Adrenal gland (tissue), 19 donors: ENCODE measurements at places on chromosomes 13 and 19. TPM values are rescaled to one million over a fixed set of nuclear protein-coding genes. Genes with fewer than 3 reads are reported as not detected.
A peak's percentile ranks its signal among the peaks of the same experiment; 100 is the strongest.

- no peaks in the 10 kb centered on the region for H3K36me3 ChIP-seq
- H3K27ac ChIP-seq = peak overlapping the region; percentile 80
- no peaks in the 10 kb centered on the region for H3K27me3 ChIP-seq
- DNase-seq = no peak
- H3K4me3 ChIP-seq = peak overlapping the region; percentile 90
These were observed 714 bp downstream of the NDFIP2 start for GRCh38 chr13:79481685-79482052.

Gene CLC
- not detected for total RNA-seq

DNA sequence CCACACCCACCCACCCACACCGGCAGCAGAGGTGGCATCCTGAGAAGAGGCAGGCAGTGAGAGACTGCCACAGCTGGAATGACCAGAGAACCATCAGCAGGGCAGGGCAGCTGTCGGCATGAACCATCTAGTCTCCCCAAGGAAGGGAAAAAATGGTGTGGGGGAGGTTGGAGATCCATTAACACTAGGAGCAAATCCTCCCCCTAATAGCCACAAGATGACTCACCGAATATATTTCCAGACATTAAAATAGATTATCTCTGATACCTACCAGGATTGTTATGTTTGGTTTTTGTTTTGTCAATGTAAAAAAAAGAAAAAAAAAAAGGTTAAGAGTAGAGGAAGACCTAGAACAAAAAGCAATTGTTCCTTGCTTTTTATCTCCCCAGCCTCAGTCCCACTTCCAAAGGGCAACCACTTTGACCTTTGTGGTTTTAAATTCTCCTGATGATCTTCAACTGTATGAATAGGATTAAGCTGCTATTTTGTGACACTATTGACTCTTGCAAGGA, 34.2 kb downstream of the THSD1 start:
- no peak overlapping the region for H3K27ac ChIP-seq
- DNase-seq = no peak
- H3K4me1 ChIP-seq = peaks cover 5% of the 10 kb centered on the region
- H3K27me3 ChIP-seq = no peaks in the 10 kb centered on the region
- H3K4me3 ChIP-seq = no peak overlapping the region
- no peaks in the 10 kb centered on the region for H3K36me3 ChIP-seq

Gene CASP14
- not detected for total RNA-seq

GRCh38 chr19:15666883-15667282, 6.0 kb upstream of the CYP4F12 start:
- no peaks in the 10 kb centered on the region for H3K4me1 ChIP-seq
- H3K4me3 ChIP-seq = no peak overlapping the region
- DNase-seq = no peak
- no peak overlapping the region for H3K27ac ChIP-seq

GRCh38 chr13:31824705-31825517, 85.6 kb downstream of the RXFP2 start:
- no peak overlapping the region for H3K27ac ChIP-seq
- no peak for DNase-seq
- no peak overlapping the region for H3K4me3 ChIP-seq
- no peaks in the 10 kb centered on the region for H3K36me3 ChIP-seq

DNA sequence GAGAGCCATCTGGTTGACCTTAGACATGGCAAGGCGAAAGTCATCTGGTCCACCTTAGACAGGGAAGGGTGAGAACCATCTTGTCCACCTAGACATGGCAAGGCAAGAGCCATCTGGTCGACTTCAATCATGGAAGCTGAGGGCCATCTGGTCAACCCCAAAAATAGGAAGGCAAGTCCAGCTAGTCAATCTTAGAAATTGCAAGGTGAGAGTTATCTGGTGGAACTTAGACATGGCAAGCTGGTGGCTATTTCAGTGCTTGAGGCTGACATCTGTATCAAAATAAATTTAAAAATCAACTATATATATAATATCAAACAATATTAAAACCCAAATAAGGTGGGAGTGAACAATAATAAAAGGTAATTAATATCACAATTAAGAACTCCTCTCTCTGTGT, 83.9 kb downstream of the ZNF726 start:
- no peaks in the 10 kb centered on the region for H3K4me1 ChIP-seq
- H3K4me3 ChIP-seq = no peak overlapping the region
- H3K27me3 ChIP-seq = no peaks in the 10 kb centered on the region
- no peak overlapping the region for H3K27ac ChIP-seq
- no peaks in the 10 kb centered on the region for H3K36me3 ChIP-seq
- DNase-seq = no peak

DNA sequence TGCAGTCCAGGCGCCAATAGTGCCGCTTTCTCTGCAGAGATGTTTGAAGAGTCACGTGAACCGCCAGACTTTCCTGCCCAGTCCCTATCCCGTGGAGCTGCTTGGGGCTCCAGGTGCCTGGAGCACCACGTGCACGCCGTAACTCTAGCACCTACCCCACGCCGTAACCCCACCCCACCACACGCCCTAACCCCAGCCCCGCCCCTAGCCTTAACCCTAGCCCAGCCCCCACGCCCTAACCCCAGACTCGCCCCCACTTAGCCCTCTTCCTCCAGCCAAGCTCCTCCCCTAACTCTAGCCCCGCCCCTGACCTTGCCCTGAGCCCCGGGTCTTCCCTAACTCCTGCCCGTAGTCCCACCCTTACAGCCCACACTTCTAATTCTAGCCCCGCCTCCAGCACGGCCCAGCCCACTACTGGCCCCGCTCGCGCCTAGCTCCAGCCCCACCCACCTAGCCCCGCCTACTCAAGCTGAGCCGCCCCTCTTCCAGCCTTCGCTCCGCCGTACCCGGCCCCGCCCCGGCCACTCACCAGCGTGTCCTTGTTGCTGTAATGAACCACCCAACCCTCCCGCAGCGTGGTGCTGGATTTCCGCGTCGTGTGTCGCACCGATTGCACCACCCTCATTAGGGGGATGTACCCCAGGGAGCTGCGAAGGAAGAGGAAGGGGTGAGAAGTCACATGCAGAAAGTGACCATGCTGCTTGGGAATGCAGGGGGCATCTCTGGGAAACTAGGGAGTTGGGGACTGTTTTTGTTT, 19.5 kb downstream of the PRKD2 start:
- no peaks in the 10 kb centered on the region for H3K4me1 ChIP-seq
- DNase-seq = peak; percentile 89
- H3K4me3 ChIP-seq = no peak overlapping the region
- no peak overlapping the region for H3K27ac ChIP-seq
- no peaks in the 10 kb centered on the region for H3K27me3 ChIP-seq

- H3K27ac ChIP-seq = no peak overlapping the region
- H3K4me3 ChIP-seq = no peak overlapping the region
- DNase-seq = peak; percentile 85
These were observed 26.5 kb downstream of the MAN2B1 start for GRCh38 chr19:12639901-12640613.

GRCh38 chr19:2270157-2270422, 11.9 kb downstream of the PEAK3 start:
- H3K27ac ChIP-seq = peak overlapping the region; percentile 100
- peaks cover 54% of the 10 kb centered on the region for H3K4me1 ChIP-seq
- H3K4me3 ChIP-seq = peak overlapping the region; percentile 97
- no peaks in the 10 kb centered on the region for H3K27me3 ChIP-seq

- no peaks in the 10 kb centered on the region for H3K36me3 ChIP-seq
- H3K4me1 ChIP-seq = no peaks in the 10 kb centered on the region
- H3K4me3 ChIP-seq = no peak overlapping the region
- no peak overlapping the region for H3K27ac ChIP-seq
These were observed 13.3 kb downstream of the TNFRSF19 start for GRCh38 chr13:23583491-23583890.

DNA sequence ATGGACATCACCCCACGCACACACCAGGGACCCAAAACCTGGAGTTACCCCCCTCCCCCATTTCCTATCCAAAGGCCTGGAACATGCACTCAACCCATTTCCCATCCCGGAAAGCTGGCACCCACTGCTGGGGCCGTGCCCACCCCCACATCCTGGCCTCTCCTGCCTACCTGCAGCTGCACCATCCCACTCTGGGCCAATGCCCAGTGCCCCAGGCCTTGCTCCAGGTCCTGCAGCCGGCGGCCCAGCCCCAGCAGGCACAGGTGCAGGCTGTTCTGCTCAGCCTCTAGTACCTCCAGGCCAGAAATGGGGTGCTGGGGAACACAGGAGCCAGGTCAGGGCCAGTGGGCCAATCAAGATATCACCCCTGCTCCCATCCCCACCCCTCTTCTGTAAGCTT, 1.7 kb downstream of the SYNE4 start:
- H3K36me3 ChIP-seq = no peaks in the 10 kb centered on the region
- peaks cover 7% of the 10 kb centered on the region for H3K4me1 ChIP-seq
- no peak overlapping the region for H3K27ac ChIP-seq
- H3K27me3 ChIP-seq = no peaks in the 10 kb centered on the region

DNA sequence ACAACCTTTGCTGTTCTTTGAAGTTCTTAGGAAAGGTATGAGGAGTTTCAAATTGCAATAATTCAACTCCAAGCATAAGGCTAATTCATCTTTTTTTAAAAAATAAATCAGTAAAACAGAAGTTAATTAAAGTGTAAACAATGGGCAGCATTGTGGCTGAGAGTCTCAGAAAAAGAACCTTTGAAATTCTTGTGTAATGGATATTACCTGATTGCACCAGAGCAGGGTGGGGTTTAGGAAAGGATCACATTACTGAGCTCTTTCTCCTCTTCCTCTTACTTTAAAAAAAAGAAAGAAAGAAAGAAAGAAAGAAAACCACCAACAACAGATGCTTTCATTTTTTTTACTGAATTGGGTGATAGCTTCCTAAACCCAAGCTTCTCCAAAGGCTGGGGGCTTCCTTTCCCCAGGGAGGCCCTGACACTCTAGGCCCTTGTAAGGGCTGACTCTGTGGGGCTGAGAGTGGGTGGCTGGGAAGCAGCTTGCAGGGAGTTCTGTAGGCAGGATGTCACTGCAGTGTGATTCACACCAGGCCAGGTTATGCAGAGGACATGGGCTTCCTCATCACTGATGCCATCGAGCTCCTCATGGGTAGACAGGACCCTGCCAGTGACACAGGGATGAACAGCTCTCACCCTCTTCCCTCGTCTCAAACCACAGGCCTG, 564.5 kb downstream of the FGF9 start:
- H3K27ac ChIP-seq = no peak overlapping the region
- no peaks in the 10 kb centered on the region for H3K4me1 ChIP-seq
- H3K4me3 ChIP-seq = no peak overlapping the region
- DNase-seq = peak; percentile 10

DNA sequence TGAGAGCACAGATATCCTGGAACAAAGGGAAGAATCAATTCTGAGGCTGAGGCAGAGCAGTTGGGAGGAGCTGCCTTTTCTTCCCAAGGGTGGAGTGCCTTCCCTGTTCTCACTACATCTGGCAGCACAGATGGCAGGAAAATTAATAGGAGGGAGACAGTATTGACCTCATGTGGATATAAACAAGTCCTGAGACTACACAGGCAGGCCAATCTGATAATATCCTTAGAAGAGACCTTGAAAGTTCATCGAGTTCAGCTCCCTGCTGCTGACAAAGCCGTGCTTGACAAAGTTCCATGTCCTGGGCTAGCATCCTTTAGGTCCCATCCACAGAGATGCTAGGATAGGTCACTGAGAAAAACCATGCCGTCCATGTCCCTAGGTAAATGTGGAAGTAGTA, 1451.5 kb downstream of the EFNB2 start:
- no peak overlapping the region for H3K4me3 ChIP-seq
- DNase-seq = peak; percentile 20
- H3K4me1 ChIP-seq = no peaks in the 10 kb centered on the region
- no peaks in the 10 kb centered on the region for H3K27me3 ChIP-seq
- no peak overlapping the region for H3K27ac ChIP-seq

DNA sequence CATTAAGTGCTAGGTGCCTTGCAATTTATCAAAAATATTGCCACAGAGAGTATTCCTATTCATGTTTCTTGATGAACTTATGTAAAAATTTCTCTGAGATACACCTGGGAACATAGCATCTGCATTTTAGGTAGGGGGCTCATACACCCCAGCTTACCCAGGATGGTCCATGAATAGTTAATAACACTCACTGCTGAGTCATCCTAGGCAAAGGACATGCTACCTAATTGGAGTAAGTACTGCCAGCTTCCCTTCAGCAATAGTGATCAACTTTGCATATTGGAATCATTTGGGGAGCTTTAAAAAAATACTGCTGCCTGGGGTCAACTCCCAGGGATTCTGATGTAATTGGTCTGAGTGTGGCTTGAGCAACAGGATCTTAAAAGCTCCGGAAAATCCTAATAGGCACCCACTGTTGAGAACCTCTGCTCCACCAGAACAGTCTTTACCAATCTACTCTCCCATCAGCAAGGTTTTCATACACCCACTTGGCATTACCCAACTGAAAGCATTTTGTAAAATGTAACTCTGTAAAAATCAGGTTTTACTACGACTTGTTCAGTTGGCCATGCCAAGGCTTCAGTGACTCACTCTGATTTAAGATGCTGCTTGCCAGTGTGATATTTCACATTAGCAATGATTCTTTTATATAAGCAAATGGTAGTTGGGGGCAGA, 67.2 kb upstream of the FNDC3A start:
- peak; percentile 49 for DNase-seq
- H3K4me3 ChIP-seq = no peak overlapping the region
- H3K27ac ChIP-seq = no peak overlapping the region
- H3K36me3 ChIP-seq = no peaks in the 10 kb centered on the region
- H3K4me1 ChIP-seq = peaks cover 12% of the 10 kb centered on the region

DNA sequence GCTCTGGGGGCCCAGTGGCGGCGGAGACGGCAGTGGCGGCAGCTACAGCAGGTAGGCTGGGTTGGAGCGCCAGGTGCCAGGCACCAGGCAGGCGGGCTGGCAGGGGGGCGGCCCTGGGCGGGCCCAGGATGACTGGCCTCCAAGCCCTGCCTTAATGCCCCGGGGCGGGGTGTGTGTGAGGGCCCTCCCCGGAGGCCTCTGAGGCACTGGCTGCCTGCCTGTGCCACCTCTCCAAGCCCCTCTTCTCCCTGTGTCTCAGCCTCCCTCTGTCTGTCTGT, at the start of gene KLK11:
KLK11 (minus strand) TSS at position 63 of the 278 bp plus-strand sequence. CDS start 985 bp downstream, outside the sequence.
- H3K36me3 ChIP-seq = no peaks in the 10 kb centered on the region
- no peak within 1 kb of the TSS for H3K27ac ChIP-seq
- no peak within 1 kb of the TSS for H3K4me3 ChIP-seq
- H3K27me3 ChIP-seq = peaks cover 12% of the 10 kb centered on the region

Gene KLK11
- not detected for total RNA-seq

DNA sequence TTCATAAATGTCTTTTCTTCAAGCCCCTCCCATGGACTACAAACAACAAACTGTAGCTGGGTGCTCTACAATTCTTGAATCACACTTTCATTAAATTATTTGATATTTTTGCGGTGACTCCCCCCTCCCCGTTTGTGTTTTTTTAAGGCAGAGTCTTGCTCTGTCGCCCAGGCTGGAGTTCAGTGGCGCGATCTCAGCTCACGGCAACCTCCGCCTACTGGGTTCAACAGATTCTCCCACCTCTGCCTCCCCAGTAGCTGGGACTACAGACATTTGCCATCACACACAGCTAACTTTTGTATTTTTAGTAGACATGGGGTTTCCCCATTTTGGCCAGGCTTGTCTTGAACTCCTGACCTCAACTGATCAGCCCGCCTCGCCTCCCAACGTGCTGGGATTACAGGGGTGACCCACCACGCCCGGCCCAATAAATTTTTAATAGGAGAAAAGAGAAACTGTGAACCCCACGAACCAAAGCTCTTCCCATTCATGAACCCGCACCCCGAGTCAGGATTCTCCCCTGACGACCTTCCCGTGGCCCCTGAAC, 703 bp downstream of the ZNF506 start:
- no peaks in the 10 kb centered on the region for H3K27me3 ChIP-seq
- DNase-seq = no peak
- H3K4me1 ChIP-seq = peaks cover 16% of the 10 kb centered on the region
- peak overlapping the region; percentile 88 for H3K4me3 ChIP-seq
- no peaks in the 10 kb centered on the region for H3K36me3 ChIP-seq

- no peaks in the 10 kb centered on the region for H3K27me3 ChIP-seq
- H3K4me1 ChIP-seq = peaks cover 6% of the 10 kb centered on the region
- H3K36me3 ChIP-seq = peaks cover 7% of the 10 kb centered on the region
- DNase-seq = no peak
- no peak overlapping the region for H3K4me3 ChIP-seq
These were observed 48.1 kb upstream of the RAP2A start for GRCh38 chr13:97385854-97386253.
